Stimulated activated CD4-positive, alpha-beta T cell treated with anti-CD3 and anti-CD28 coated beads, Interleukin-2, amount 100 ng/mL, for 48 hours (primary cell): ENCODE measurements at places on chromosomes 3 and 15.

- no peak for DNase-seq
Observed at GRCh38 chr15:51103330-51103729, 8.6 kb upstream of the TNFAIP8L3 start.

DNA sequence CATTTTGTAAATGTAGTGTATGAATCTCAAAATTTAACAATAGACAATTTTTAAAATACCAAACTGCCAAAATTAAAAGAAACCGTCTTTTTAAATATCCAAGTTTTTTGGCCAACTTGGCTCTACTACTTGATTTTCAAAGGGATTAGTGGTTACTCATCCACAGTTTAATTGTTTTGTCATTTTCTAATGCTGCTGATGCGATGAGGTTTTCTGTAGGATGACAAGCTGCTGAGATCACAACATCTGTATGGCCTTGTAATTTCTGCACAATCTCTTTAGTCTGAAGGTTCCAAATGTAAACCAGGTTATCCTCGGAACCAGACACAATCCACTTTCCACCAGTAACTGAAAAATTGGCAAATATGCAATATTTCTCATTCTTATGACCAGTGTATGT is 1.5 kb downstream of the WDR5B start:
- no peak for DNase-seq

DNA sequence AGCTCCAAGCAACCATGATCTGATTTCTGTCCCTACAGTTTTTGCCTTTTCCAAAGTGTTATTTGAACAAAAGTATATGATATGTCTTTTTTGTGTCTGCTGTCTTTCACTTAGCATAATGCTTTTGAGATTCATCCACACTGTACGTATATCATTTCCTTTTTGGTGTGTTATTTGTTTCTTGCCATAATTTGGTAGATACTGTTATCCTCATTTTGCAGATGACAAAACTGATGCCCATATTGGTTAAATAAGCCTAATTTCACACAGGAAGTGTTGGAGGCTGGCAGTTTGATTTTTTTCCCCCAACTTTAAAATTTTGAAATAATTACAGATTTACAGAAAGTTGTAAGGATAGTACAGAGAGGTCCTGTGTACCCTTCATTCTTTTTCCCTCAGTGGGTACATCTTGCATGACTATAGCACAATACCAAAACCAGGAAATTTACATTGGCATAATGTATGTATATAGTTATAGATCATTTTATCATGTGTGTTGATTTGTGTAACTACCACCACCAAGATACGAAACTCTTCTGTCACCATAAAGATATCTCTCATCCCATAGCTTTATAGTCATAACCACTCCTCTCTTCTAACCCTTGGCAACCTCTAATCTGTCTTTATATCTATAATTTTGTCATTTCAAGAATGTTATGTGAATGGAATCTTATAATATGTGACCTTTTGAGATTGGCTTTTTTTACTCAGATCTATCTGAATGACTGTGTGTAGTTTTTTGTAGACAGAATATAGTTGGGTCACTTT is 55.6 kb downstream of the RASA2 start:
- no peak for DNase-seq

GRCh38 chr15:43867096-43867495 is 40.3 kb downstream of the WDR76 start:
- no peak for DNase-seq

DNA sequence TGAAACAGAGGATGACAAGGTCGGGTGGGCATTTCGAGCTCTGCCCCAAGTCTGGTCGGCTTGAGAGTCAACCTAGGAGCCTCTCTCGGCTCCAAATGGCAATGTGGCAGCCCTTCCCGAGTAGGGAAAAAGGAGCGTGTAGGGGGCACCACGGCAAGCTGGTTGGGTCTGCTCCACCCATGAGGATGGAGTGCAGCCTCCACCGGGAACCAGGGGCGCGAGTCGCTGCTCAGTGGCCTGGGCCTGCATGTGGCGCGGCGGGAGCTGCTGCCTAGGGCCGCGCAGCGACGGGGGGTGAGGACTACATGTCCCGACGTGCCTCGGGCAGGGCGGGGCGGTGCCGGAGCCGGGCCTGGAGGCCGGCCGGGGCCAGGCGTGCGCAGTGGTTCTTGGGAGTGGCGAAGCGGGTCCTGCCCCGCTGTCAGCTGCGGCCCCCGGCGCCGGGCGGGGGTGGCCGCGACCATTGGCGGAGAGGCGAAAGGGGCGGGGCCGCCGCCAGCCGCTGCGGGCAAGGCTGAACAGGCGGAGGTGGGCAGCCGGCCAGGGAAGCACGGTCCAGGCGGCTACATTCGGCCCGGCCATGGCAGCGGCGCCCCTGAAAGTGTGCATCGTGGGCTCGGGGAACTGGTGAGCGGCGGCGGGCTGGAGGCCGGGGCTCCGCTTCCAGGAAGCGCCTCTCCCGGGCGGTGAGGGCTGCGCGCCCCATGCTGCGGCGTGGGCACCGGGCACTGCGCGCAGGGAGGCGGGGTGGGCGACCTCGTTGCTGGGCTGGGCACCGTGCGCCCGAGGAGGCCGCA is at the start of gene GPD1L:
Gene GPD1L, plus strand, starts transcription at position 489 of the 797 bp plus-strand sequence. Its CDS starts 92 bp downstream, at position 581.
- peak; percentile 91 for DNase-seq

GRCh38 chr3:155308831-155309230 is 15.3 kb upstream of the STRIT1 start:
- DNase-seq = no peak

DNA sequence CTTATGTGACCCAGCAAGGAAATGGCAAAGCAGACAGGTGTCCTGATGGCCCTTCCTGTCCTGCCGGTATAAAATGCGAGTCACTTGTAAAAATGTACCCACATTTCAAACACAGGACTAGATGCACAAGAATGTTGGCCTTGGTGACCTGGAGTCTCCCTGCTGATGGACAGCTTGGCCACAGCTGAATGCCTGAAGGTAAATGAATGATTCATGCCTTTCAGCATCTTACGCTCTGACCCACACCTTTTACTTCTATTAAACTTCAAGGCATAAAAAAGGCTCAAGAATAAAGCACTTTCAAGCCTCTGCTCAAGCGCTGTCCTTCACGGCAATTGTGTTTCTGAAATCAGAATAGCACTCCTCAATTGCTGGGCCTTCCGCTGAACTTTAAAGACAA is 228.0 kb upstream of the SLCO3A1 start:
- no peak for DNase-seq

DNA sequence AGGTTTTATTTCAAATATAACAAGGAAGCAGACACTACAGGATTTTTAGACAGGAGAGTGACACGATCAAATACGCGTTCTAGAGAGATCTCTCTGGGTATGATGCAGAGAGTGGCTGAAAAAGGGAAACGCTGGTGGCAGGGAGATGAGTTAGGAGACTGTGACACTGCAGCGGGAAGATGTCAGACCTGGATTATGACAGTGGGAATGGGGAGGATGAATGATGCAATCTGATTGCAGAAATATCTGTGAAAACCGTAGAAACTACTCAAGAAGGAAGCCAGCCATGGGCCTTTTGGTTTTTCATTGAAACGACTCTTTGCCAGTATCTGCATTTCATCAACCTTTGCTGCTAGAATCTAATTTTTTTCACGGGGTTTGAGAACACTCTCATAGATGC is 157.9 kb downstream of the FAM43A start:
- no peak for DNase-seq

DNA sequence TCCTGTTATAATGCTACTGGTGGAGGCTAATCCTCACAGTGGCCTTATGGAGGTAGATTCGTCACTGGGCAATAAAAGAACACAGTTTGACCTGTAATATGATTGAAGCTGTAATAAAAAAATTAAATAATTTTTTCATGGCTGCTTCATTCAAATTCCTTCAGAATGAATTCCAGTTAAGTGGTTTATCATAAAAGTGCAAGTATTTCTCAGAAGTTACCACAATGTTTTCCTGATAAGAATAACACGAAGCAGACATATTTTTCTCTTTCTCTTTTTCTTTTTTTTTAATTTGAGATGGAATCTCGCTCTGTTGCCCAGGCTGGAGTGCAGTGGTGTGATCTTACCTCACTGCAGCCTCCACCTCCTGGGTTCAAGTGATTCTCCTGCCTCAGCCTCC is 15.6 kb downstream of the B4GALT4 start:
- no peak for DNase-seq

GRCh38 chr3:152232001-152232400 is 36.7 kb upstream of the MBNL1 start:
- DNase-seq = no peak

DNA sequence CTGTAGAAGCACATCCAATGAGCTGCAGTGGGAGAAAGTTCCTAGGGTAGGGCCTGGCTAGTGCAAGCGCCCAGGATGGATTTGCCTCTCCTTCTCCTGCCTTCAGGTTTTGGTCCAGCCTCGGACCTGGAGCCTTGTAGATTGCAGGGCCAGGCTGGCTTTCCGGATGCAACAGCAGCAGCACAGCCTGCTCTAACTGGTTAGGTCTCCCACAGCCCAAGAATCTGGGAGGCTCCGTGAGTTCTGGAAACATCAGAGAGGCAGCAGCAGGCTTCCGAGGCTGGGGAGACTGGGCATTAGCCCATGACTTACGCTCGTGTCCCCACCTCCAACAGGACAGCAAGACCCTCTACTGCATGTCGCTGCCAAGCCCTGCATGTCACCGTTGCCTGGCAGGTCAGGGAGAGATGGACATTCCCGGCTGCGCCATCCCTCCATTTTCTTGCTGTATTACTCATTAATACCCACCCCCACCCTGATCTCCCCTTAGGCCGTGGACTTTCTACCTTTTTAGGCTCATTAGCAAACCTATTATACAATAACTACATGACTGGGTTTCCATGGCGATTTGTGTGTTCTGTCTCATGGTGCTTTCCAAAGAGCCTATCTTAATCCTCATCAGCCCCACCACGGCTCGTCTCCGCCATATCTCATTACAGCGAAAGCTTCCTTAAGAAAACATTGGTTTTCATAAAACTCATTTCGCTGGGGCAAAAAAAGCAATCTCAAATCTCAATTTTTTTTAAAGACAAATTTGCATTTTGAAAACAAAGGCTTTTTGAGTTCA is 40.9 kb upstream of the RGMA start:
- DNase-seq = no peak

- DNase-seq = no peak
Observed at GRCh38 chr3:150033721-150034120, 63.0 kb upstream of the PFN2 start.

DNA sequence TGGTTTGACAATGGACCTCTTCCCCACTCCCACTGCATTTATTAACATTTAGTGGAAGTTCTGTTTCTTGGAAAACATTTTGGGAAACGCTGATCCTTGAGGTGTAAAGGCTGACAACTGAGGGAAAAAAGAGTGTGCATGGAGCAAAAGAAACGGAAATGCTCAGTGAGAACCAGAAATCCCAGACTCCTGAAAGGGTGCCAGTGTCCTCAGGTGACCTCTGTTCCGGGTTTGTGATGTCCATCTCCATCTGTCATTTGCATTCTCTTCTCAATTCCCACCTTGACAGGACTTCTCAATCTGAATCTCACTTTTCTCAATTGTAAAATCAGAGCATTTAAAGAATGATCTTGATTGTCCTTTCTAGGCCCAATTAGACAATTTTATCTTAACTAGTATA is 71.1 kb upstream of the FAM3D start:
- DNase-seq = no peak

DNA sequence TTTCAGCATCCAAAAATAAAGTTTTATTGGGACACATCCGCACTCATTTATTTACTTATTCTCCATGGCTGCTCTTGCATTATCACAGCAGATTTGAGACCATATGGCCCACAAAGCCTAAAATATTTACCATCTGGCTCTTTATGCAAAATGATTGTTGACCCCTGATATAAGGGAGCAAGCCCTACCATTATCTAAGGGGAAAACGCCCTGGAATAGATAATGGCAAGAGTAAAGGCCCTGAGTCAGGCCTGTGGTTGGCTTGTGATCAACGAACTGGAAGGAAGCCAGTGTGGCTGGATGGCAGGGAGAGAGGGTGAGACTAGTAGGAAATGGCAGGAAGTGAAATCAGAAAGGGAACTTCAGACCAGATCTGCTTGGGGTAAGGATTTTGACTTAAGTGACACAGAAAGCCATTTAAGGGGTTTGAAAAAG is 24.6 kb upstream of the DMXL2 start:
- DNase-seq = no peak
